ENCODE measurements at places on chromosomes 7 and 10. TPM values are rescaled to one million over a fixed set of nuclear protein-coding genes. Genes with fewer than 3 reads are reported as not detected.

DNA sequence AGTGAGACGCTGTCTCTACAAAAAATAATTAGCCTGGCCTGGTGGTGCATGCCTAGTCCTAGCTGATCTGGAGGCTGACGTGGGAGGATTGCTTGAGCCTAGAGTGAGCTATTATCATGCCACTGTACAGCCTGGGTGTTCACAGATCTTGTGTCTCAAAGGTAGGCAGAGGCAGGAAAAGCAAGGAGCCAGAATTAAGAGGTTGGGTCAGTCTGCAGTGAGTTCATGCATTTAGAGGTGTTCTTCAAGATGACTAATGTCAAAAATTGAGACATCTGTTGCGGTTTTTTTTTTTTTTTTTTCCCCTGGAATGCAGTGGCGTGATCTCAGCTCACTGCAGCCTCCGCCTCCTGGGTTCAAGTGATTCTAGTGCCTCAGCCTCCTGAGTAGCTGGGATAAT is 5.4 kb downstream of the PPIA start:
- no peak for DNase-seq

- DNase-seq, result no peak
Measured at GRCh38 chr7:80014511-80014910, 120.1 kb upstream of the GNAI1 start.

- DNase-seq, result no peak
Measured at GRCh38 chr7:8515640-8516185, 82.3 kb downstream of the NXPH1 start.

GRCh38 chr10:78416031-78417011 is 382.7 kb downstream of the RPS24 start:
- DNase-seq, result no peak

DNA sequence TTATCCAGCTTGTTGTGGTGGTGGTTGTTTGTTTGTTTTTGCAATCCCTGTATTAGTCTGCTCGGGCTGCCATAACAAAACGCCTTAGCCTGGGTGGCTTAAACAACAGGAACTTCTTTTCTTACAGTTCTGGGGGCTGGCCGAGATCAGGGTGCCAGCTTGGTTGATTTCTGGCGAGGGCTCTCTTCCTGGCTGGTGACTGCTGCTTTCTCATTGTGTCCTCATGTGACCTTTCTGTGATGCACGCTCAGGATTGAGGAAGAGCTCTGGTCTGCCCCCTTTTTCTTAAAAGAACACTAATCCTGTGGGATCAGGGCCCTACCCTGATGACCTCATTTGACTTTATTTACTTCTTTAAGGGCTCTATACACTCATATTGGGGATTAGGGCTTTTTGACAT is 107.1 kb upstream of the NRP1 start:
- DNase-seq, result no peak

DNA sequence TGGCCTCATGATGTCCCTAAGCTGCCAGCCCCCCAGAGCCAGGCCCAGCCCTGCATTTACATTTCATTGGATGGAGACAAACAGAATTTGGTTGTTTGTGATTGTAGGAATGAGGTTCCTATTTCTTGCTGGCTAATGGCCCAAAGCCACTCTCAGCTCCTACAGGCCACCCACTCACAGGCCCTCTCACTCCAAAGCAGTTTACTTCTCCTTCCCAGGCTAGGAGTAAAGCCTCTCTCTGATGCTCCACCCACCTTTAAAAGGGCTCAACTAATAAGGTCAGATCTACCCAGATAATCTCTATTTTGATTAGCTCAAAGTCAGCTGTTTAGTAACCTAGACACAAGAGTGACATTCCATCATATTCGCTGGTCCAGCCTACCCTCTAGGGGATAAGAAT is 11.2 kb upstream of the CUZD1 start:
- no peak for DNase-seq

DNA sequence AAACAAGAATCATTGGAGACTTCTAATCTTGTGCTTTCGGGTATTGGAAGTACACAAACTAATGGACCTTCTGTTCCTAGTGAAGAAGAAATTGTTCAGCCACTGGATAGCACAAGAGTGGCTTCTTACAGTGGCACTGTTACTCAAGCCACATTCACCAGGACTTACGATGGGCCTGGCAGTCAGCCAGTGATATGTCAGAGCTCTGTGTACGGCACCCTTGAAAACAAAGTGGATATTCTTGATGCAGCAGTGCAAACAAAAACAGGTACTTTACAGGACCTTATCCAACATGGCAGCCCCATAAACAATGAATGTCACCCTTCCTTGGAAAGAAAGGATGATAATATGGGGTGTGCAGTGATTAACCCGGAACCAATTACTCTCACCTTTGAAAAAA is 61.6 kb downstream of the TASOR2 start:
- DNase-seq, result no peak

UCN3 gene
- total RNA-seq, result not detected

C10orf67 gene
- not detected for total RNA-seq

PILRA gene
- 12.3 TPM for total RNA-seq

TAS2R4 gene
- total RNA-seq, result 0.94 TPM

SPAM1 gene
- total RNA-seq, result not detected

Measured in activated T-helper 2 cell treated with anti-CD3 and anti-CD28 coated beads, Interferon-gamma antibody, Interleukin-2, Interleukin-4, amounts not matched to agents 10 μg/mL and 5 μg/mL and 100 μg/mL, durations not matched to agents 14 hours and 24 hours and 36 hours (primary cell).